ENCODE measurements at places on chromosomes 13 and 19. TPM values are rescaled to one million over a fixed set of nuclear protein-coding genes. Genes with fewer than 3 reads are reported as not detected.

DNA sequence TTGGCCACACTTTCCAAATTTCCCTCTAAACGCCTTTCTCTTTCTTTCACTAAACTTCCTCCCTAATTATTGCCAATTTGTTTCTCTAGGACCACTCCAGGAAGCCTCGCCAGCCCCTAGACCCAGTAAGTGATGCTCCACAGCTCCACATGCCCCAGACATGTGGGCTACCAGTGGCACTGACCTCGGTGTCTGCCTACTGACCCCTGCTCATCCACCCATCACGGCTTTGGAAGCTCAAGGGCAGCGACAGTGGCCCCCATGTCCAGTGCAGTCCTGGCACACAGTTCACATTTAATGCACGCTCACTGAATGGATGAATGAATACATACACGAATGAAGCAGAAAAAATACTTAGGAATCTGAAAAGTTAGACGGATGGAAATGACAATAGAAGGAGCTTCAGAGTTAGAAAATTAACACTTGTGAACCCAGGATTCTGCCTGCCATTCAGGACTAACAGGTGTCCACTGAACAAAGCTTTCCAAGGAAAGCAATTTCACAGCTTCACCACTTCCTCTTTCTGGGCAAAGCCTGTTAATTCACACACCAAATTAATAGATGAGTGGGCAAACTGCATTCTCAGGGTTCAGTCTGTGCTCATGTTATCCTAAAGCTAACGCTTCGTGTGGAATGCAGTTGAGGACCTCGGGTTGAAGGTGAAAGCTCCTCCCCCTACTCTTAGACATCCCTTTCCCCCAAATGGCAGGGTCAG is 50.9 kb downstream of the CCDC70 start:
- no peak for DNase-seq
- no peaks in the 10 kb centered on the region for H3K4me1 ChIP-seq
- no peak overlapping the region for H3K4me3 ChIP-seq
- H3K27me3 ChIP-seq: no peaks in the 10 kb centered on the region
- no peak overlapping the region for H3K27ac ChIP-seq
- H3K36me3 ChIP-seq: no peaks in the 10 kb centered on the region

- peaks cover 58% of the 10 kb centered on the region for H3K4me1 ChIP-seq
- H3K27me3 ChIP-seq: no peaks in the 10 kb centered on the region
- H3K27ac ChIP-seq: peak within 1 kb of the TSS; percentile 98
- peak within 1 kb of the TSS; percentile 95 for H3K4me3 ChIP-seq
These were observed at the start of gene FKRP for GRCh38 chr19:46745521-46746280. Gene FKRP, plus strand, starts transcription at chr19:46746057. Its CDS starts 9,394 bp downstream, at chr19:46755451.

GRCh38 chr19:9296336-9296735 is 13.3 kb downstream of the ZNF699 start:
- no peak overlapping the region for H3K4me3 ChIP-seq
- H3K27ac ChIP-seq: no peak overlapping the region
- peaks cover 25% of the 10 kb centered on the region for H3K36me3 ChIP-seq

Gene MCEMP1
- total RNA-seq: not detected

Gene CGB8
- not detected for total RNA-seq
